ENCODE measurements at places on chromosomes 16 and 17.

- DNase-seq = no peak
Measured at GRCh38 chr17:62981933-62982332, 15.9 kb downstream of the TANC2 start.

DNA sequence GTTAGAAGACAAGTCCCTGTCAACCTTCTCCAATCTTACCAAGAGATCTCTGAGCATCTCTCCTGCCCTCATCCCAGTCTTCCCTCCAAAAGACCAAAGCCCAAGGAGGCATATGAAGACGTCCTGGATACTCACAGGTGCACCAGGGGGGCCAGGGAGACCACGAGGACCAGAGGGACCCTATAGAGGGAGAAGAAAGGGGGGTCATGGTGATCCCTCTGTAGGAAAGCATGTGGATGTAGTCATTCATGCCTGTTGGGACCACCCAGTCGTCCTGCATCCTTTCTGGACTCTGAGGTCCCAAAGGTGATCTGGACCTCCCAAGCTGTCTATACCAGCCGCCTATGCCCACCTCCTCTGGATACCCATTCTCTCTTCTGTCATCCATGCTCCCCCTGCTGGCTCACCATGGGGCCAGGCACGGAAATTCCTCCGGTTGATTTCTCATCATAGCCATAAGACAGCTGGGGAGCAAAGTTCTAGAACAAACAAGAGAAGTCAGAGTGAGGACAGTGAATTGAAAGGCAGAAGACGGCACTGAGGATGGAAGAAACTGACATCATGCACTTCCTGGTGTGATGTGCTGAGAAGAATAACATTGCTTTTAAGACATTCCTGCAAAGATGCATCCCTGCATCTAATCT is 3.3 kb downstream of the COL1A1 start:
- peak; percentile 83 for DNase-seq

DNA sequence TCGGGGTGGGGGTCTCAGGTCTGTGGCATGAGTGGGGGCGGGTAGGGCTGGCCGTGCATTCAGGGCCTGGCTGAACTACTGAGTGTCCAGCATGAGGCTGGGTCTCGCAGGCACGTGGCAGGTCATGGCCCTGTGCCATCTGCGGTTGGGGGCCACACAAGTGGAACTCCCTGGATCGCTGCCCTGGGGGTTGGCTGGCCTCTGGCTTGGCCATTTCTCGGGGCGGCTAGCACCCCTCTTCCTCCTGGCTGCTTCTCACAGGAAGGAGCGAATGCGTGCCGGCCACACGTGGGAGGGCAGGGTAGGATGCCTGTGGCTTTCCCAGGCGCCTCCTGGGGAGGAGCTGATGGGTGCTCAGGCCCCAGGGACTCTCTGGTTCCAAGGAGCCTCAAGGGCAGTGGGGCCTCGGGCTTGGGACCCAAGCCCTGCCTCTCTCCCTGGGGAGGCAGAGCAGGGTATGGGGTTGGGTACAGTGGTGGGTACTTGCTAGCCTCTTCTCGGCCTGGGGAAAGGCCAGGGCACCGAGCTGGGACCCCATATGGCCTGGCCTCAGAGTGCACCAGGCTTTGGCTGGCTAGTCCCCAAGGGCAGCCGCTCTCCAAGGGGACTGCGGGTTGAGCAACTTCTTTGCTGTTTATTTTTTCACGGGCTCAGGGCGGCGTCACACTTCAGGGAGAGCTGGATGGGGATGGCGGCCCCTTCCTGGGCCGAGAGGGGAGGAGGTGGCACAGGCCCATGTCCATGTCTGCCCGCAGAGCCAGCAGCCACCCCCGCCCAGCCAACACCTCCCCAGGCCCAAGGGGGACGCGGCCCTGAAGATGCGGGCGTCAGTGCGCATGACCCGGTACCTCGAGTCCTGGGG is 37.5 kb downstream of the ADCY7 start:
- peak; percentile 5 for DNase-seq

- DNase-seq = no peak
Measured at GRCh38 chr16:50155925-50156324, 2.8 kb downstream of the TENT4B start.

DNA sequence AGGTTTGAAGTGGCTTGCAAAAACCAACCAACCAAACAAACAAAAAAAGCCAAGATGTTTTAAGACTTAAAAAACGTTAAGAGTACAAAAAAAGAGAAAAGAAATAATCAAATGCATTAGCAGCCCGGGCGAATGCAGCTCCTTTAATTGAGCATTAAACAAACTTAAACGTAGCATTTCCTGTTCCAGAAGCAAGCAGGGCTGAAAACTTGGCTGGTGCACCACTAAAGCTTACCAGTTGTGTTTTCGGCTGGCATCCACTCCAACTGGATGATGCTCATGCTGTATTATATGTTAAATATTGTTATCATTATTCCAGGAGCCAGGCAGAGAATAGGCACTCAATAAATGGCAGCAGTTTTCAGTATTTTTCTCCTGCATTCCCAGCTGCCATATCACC is 45.1 kb downstream of the IRX6 start:
- no peak for DNase-seq

- no peak for DNase-seq
Measured at GRCh38 chr17:61294777-61295176, 104.9 kb upstream of the TBX2 start.

GRCh38 chr16:71537643-71538042 is 11.4 kb downstream of the CHST4 start:
- peak; percentile 71 for DNase-seq

GRCh38 chr17:37702598-37702997 is 42.3 kb downstream of the HNF1B start:
- no peak for DNase-seq

DNA sequence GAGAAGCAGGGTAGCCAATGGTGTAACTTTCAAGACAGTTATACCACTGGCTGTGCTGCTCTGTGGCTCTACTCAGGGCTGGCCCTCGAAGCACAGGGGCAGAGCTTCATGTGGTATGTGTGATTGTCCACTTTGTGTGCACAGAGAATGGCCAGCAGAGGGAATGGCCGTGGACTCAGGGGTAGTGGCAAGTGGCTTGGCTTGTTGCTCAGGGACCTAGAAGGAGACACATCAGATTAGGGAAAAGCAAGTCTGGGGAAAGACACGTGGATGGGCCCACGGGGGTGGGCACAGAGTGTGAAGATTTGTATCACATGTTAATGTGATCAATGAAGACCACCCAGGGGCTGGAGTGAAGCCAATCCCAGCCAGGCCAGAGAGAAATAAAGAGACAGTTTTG is 20.0 kb upstream of the XYLT2 start:
- no peak for DNase-seq

GRCh38 chr16:3045758-3046640 is at the start of gene MMP25:
Gene MMP25, plus strand, starts transcription at chr16:3046561. Its CDS starts 357 bp downstream, at chr16:3046918.
- no peak for DNase-seq

GRCh38 chr17:59513934-59514841 is 51.2 kb upstream of the DHX40 start:
- no peak for DNase-seq

GRCh38 chr16:55470533-55471371 is 8.2 kb upstream of the MMP2 start:
- DNase-seq = no peak

DNA sequence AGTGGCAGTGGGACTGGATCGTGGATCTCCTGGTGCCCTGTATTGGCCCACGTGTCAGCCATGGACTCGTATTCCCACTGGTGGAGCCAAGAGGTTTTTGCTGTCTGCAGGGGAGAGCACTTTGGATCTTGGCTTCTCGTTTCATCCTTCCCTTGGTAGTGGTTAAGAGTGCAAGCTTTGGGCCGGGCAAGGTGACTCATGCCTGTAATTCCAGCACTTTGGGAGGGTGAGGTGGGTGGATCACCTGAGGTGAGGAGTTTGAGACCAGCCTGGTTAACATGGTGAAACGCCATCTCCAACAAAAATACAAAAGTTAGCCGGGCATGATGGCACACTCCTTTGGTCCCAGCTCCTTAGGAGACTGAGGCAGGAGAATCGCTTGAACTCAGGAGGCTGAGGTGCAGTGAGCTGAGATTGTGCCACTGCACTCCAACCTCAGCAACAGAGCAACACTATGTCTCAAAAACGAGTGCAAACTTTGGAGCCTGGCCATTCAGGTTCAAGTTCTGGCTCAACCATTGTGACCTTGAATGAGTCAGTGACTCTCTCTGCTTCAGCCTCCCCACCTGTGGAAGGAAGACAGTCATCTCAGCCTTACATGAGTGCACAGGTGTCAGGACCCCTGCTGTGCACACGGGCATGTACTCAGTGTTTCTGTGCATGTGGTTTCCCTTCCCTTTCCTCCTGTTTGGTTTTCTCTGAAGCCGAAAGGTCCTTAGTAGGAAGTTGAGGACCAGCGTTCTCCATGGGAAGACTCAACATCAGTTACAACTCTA is 57.4 kb downstream of the PLCG2 start:
- DNase-seq = no peak

DNA sequence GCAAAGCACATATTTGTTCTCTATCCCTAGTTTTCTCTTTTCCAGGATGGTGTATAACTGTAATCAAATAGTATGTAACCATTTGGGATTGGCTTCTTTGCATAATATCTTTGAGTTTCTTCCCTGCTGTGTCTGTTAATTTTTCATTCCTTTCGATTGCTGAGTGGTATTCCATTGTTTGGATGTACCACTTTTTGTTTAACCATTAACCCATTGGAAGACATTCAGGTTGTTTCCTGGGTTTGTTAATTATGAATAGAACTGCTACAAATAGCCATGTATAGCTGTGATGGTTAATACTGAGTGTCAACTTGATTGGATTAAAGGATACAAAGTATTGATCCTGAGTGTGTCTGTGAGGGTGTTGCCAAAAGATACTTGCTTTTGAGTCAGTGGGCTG is 4.6 kb upstream of the SLFN13 start:
- DNase-seq = no peak

GRCh38 chr17:28573966-28574480 is 2.7 kb downstream of the ALDOC start:
- DNase-seq = no peak

DNA sequence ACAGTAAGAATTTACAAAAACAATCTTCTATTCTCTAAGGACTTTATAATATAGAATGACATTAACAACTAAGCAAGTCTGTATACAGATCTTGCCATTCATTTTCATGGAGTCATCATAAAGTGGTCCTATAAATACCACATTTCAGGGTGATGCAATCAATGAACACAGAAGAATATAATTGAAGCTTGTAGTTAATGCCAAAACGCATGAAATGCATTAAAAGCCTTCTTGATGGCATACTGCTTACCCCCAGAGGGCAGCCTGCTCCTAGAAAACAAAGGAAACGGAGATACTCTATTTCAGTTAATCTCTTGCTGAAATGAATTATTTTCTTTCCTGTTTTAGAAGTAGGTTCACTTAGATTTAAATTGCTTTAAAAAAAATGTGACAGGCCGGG is 45.2 kb upstream of the STAC2 start:
- peak; percentile 26 for DNase-seq

GRCh38 chr16:74029115-74029792 is 267.4 kb upstream of the PSMD7 start:
- no peak for DNase-seq

GRCh38 chr17:60529806-60530205 is 3.8 kb upstream of the APPBP2 start:
- DNase-seq = no peak

DNA sequence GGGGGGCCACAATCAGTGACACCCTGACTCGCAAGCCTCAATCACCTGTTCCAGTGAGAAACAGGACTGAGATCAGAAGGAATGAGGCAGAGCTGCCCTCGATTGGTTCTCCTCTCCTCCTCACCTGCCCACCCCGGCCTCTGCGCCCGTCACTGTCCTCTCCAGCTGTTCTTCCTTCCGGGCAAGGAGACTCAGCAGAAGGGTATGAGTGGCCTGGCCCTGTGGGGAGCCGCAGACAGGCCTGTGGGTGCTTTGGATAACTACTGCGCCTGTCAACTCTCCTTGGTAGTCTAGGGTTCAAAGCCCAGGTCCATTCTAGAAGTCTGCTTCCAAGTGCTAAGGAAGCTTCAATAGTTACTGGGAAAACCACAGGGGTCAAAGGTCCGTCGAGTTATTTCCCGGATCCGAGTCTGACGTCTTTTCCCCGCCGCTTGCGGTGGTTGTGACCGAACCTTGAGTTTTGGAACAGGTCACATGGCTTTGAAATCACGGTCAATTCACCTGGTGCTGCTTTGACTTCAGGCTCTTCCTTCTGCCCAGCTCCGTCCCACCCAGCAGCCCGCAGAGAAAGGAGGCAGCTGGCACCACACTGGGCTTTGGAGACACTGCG is 8.3 kb downstream of the CARD14 start:
- no peak for DNase-seq

- DNase-seq = no peak
Measured at GRCh38 chr16:31395647-31396046, 2.5 kb downstream of the ITGAD start.

- no peak for DNase-seq
Measured at GRCh38 chr16:78389009-78389498, 289.6 kb downstream of the WWOX start.

DNA sequence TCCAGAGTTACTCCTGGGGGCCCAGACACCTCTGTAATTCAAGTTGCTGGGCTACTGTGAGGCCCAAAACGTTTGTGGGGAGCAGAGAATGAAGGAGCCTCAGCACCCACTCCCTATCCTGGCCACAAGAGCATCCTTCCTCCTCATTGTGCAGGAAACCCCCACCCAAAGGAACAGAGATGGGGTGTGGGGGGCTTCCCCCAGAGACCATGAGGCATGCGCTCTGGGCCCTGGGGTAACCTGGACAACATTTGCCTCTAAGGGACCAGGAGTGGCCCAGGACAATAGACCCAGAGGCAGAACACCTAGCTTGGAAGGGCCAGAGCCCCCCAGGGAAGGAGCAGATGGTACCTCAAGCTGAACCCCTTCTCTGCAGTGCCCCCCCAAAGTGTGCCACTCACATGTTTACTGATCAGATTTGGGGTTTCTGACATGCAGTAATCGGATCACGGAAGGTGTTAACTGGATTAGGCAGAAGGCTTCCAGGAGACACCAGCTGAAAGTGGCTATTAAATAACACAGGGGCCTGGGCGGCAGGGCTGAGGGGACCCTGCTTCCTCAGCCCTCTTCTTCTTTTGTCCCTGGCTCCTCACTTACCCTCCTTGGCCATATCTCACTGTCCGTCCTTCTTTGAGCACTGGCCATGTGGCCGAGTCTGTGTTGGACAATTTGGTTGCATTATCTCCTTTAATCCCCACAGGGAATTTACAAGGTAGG is 50.8 kb downstream of the SDK2 start:
- DNase-seq = no peak
